ENCODE measurements at places on chromosomes 12 and 14. TPM values are rescaled to one million over a fixed set of nuclear protein-coding genes. Genes with fewer than 3 reads are reported as not detected.

The ENTPD5 gene
- 13.9 TPM for total RNA-seq

- DNase-seq: no peak
Observed at GRCh38 chr12:32445356-32445755, 46.0 kb downstream of the FGD4 start.

- no peak for DNase-seq
Observed at GRCh38 chr12:88854260-88854659, 274.0 kb upstream of the KITLG start.

GRCh38 chr14:47389535-47389934 is 285.9 kb downstream of the MDGA2 start:
- DNase-seq: no peak

GRCh38 chr12:95633732-95634465 is 82.6 kb upstream of the USP44 start:
- DNase-seq: no peak

The NELL2 gene
- total RNA-seq: 106 TPM

DNA sequence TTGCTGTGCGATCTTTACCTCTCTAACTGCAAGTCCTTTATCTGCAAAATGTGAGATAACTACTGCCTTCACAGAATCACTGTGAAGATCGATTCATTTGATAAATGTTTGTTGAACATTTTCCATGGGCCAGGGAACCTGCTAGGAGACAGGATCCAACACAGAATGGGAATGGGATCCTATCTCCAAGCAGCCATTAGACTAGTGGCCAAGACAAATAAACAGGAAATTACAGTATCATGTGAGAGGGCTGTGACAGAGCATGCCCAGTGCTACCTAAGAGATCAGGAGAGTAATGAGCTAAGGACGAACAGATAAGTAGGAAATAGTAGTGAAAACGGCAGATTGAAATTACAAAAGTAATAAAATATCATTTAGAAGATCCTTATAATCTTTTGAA is 105.7 kb downstream of the GRIN2B start:
- DNase-seq: no peak

The KLHDC2 gene
- 21.1 TPM for total RNA-seq

DNA sequence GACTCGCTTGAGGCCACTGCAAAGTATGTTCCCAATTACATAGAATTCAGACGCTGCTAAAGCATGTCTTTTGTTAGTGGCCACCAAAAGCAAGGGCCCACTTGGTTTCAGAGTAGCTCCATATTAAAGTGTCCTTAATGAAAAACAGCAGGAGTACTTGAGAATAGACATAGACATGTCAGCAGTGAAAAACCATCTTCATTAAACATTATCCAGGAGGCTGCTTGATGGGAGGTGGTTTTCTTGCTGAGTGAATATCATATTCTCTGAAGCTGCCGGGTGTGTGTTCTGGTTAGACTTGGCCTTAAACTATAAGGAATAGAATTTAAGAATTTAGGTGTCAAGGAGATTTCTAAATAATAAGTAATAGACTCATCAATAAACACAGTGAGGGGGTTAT is 79.5 kb upstream of the CCDC198 start:
- DNase-seq: no peak

The KIF26A gene
- total RNA-seq: 0.59 TPM

The OSBPL8 gene
- 81.1 TPM for total RNA-seq

DNA sequence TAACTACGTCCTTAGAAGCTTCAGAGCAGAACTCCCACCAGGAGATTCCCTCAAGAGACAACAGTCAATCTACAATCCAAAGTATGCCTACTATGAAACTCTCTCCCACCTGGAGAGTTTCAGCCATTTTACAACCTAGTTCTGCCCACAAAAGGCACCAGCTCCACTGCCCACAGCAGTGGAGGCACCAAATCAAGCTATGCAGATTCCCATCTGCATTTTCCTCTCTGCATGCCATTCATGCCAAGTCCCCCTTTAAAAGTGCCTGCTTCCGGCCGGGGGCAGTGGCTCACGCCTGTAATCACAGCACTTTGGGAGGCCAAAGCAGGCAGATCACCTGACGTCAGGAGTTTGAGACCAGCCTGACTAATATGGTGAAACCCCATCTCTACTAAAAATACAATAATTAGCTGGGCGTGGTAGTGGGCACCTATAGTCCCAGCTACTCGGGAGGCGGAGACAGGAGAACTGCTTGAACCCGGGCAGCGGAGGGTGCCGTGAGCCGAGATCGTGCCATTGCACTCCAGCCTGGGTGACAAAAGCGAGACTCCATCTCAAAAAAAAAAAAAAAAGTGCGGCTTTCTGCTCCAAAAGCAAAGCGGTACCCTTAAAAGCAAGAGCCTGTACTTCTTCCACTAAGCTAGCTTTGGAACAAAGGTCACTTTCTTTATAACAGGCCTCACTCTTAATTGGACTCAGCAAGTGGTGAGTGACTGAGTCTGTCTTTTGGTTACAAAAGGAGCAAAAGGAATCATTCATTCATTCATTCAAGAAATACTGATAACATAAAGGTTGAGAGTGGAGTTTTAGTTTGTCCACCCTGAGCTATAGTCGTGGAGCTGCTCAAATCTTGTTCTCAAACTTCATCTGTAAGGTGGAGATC is 10.1 kb upstream of the DLGAP5 start:
- no peak for DNase-seq

DNA sequence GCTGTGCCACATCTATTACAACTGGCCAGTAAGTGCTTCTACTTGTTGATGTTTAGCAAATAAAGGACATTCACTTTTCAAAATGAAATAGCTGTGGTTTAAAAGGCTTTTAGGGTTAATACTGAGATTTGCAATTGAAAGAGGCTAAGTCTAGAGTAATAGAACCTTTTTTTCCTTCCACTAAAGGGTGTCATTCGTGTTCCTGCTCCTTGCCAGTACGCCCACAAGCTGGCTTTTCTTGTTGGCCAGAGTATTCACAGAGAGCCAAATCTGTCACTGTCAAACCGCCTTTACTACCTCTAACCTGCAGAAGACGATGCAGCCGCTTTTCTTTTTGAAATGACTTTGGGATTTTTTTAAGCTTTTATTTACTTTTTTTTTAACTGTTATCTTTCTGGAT is 33.6 kb downstream of the PIWIL1 start:
- DNase-seq: no peak

GRCh38 chr14:57609192-57610075 is 115.8 kb upstream of the CCDC198 start:
- DNase-seq: no peak

DNA sequence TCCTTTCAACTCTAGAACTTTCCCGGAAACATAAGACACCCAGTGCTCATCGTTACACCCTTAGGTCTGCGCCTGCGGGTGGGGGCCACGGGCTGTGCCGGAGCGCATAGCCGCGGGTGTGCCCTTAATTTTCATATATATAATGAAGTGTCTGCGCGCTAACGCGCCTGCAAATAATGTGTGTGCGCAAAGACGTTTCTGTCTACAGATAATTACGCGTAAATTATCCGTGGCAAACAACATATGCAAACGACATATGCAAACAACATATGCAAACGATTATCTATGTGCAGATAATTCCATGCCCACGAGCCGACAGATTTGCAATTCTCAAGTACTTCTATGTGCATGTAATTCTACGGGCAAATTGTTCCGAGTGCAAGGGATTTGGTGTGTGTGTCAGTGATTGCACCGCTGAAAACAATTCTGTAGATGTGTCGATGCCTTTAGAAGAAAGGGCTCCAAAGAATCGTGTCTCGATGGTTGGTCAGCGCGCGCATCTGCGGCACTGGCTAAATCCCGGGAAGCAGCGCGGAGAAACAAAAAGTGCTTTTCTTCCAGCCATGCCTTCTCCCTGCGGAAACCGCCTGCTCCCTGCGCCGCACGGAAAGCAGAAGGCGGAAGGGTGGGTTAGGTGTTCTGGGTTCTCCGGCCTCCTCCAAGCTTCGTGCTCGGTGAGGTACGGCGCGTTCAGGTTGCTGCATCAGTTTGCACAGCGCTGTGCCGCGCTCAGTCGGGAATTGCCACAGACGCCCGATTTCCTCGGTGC is 34.5 kb upstream of the TBX5 start:
- no peak for DNase-seq

DNA sequence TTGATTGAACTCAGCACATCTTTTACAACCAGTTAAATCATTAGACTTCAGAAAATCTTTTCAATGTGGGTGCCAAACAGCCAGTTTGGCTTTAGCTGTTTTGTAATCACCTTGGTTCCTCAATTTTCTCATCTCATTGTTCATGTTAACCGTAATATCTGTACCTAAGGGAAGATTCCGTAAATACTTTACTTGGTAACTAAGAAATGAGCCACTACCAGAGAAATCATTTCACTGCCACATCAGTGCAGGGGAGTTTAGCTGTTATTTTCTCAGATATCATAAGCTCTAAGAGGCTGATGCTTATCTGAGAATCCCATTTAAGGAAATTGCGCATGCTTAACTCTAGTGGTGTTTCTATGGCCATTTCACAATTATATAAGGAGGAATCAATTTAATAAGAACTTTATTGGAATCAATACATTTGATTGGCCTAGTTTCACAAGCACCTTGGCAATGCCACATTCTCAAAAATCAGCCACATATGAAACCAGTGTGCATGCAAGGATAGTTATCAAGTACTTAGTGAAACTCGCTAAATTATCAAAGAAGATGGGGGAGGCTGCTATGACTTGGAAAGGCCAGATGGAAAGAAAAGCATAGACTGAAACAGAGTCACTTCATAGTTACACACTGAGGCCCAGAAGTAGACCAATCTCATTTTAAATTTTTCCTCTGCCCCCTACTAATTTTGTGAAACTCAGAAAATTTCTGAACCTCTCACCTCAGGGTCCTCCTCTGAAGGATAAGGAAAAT is 28.1 kb upstream of the IL22 start:
- DNase-seq: peak; percentile 29

The LRCOL1 gene
- not detected for total RNA-seq

GRCh38 chr12:81692008-81692407 is 67.1 kb downstream of the PPFIA2 start:
- DNase-seq: no peak

DNA sequence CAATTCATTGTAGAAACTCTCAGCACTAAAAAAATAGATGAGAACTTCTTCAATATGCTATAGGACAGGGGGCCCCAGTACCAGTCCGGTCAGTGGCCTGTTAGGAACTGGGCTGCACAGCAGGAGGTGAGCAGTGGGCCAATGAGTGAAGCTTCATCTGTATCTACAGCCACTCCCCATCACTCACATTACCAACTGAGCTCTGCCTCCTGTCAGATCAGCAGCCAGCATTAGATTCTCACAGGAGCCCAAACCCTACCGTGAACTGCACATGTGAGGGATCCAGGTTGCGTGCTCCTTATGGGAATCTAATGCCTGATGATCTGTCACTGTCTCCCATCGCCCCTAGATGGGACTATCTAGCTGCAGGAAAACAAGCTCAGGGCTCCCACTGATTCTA is 15.7 kb upstream of the ANO2 start:
- no peak for DNase-seq

The CLEC2D gene
- 259 TPM for total RNA-seq

- no peak for DNase-seq
Observed at GRCh38 chr14:102074415-102074964, 12.4 kb downstream of the HSP90AA1 start.

The OR11H7 gene
- not detected for total RNA-seq

The HRK gene
- total RNA-seq: not detected

DNA sequence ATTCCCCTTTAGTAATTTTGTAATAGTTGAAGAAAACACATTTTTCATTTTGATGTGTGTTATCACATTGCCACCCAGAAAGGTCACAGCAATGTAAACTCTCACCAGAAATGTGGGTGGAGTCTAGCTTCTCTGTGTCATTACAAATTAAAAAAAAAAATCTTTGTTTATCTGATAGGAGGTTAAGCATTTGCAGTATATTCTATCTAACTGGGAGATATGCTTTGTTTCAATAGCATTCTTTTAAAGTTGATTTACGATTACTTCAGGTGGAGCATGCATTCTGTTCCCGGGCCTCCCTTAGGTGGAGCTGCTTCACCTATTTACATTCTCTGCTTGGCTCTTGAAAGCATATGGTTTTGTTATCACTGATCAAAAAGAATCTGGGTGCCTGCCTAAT is 7.8 kb downstream of the ADIPOR2 start:
- no peak for DNase-seq

GRCh38 chr14:21780429-21781084 is 106.9 kb upstream of the OR4E1 start:
- DNase-seq: no peak

The ANKS1B gene
- 0.54 TPM for total RNA-seq

The IL31 gene
- total RNA-seq: not detected

- no peak for DNase-seq
Observed at GRCh38 chr14:96953875-96954185, 156.6 kb downstream of the VRK1 start.

GRCh38 chr12:43863770-43864366 is 28.0 kb downstream of the TMEM117 start:
- DNase-seq: no peak

The TUBA1C gene
- total RNA-seq: 240 TPM

The KRT78 gene
- total RNA-seq: not detected

GRCh38 chr12:105927564-105927963 is 211.2 kb downstream of the NUAK1 start:
- DNase-seq: no peak

The B4GALNT3 gene
- 2.8 TPM for total RNA-seq

DNA sequence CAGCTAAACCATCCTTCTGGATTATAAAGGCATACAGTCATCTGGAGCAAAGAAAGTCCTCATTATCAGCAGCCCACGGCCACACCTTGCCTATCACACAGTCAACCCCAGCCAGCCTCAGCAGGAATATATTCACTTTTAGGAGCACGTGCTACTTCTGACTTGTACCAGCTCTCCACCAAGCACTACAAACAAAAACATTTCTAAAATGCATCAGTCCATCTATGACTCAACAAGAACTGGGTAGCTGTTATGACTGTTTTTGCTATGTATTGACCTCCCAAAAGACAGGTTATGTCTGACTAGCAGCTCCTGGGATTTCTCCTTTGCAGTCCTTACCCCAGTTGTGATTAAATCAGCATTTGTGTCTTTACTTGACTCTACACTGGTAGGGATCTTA is 31.2 kb downstream of the NUAK1 start:
- DNase-seq: no peak

DNA sequence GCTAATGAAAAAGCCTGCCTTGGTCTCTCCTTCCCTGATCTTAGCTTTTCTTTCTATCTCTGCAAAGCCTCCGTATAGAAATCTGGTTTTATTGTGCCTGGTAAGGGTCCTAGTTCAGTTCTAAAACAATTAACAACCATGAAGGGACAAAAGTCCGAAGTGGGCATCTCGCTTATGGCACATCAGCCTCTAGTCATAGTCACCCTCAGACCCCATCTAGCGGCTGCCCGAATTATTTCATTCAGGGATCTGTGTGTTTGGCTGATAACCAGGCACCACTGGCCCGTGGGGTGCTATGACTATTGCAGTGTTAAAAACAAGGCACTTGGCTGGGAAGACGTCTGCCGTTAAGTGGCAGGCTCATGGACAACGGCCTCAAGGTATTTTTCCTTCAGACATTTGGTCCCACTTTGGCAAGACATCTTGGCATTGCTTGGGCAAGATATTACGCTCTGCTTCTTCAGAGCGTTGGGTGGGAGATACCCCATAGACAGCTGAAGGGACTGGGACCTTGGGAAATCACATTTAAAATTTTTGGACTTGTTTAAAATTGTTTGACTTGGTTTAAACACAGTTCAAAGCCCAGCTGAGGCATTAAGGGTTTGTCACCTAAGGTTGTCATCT is 87.1 kb downstream of the SINHCAF start:
- DNase-seq: peak; percentile 81

- no peak for DNase-seq
Observed at GRCh38 chr12:28083840-28084678, 106.2 kb upstream of the CCDC91 start.

- DNase-seq: no peak
Observed at GRCh38 chr14:103071544-103072251, 12.3 kb upstream of the LBHD2 start.

- DNase-seq: no peak
Observed at GRCh38 chr12:68190301-68190700, 30.8 kb upstream of the IFNG start.

- peak; percentile 69 for DNase-seq
Observed at GRCh38 chr12:122023339-122024131, 1.9 kb downstream of the BCL7A start.
